ENCODE measurements at places on chromosomes 1 and 21. TPM values are rescaled to one million over a fixed set of nuclear protein-coding genes. Genes with fewer than 3 reads are reported as not detected.

Gene SERBP1
- 112 TPM for polyA plus RNA-seq

Gene GRIK3
- polyA plus RNA-seq = 0.60 TPM

Gene CLDN8
- 6.9 TPM for polyA plus RNA-seq

Gene AGT
- 3.5 TPM for polyA plus RNA-seq

Gene GCSAML
- polyA plus RNA-seq = 0.60 TPM

Gene SLC25A33
- 5.4 TPM for polyA plus RNA-seq

Gene EPB41
- 23.1 TPM for polyA plus RNA-seq

Gene HMGCS2
- 276 TPM for polyA plus RNA-seq

Gene NUDT4B
- 16.0 TPM for polyA plus RNA-seq

Gene FCER1A
- polyA plus RNA-seq = not detected

Gene ERG
- 1.8 TPM for polyA plus RNA-seq

Gene NUAK2
- polyA plus RNA-seq = 13.9 TPM

Gene TSPAN1
- polyA plus RNA-seq = 443 TPM

Gene MEAF6
- 51.6 TPM for polyA plus RNA-seq

Gene SERINC2
- polyA plus RNA-seq = 219 TPM

Gene CNR2
- polyA plus RNA-seq = not detected

Gene VCAM1
- polyA plus RNA-seq = 1.8 TPM

Gene B3GALT5
- 4.6 TPM for polyA plus RNA-seq

Gene GBP2
- 39.5 TPM for polyA plus RNA-seq

Gene CASQ2
- 1.8 TPM for polyA plus RNA-seq

Gene CELA3B
- polyA plus RNA-seq = 6.0 TPM

Gene TEDDM1
- not detected for polyA plus RNA-seq

Gene B3GALT6
- polyA plus RNA-seq = 1.8 TPM

Gene ANKRD34A
- 0.41 TPM for polyA plus RNA-seq

Gene ADAMTS1
- polyA plus RNA-seq = 4.6 TPM

Gene LCE1D
- not detected for polyA plus RNA-seq

Gene WNT4
- 0.60 TPM for polyA plus RNA-seq

Gene CACNA1S
- 0.01 TPM for polyA plus RNA-seq

Gene GPA33
- polyA plus RNA-seq = 90.7 TPM

Gene IL23R
- 0.60 TPM for polyA plus RNA-seq

Gene NOTCH2NLA
- 6.6 TPM for polyA plus RNA-seq

Gene TP73
- not detected for polyA plus RNA-seq

Gene CAMK1G
- polyA plus RNA-seq = not detected

Gene FCRL1
- polyA plus RNA-seq = 0.60 TPM

Gene TSACC
- polyA plus RNA-seq = not detected

Gene FNBP1L
- polyA plus RNA-seq = 30.7 TPM

Gene PAQR6
- 3.0 TPM for polyA plus RNA-seq

Gene SPRR1A
- polyA plus RNA-seq = not detected

Gene HTR6
- polyA plus RNA-seq = not detected

Gene NTRK1
- polyA plus RNA-seq = 0.60 TPM

Gene UMODL1
- 0.23 TPM for polyA plus RNA-seq

Gene RER1
- 52.2 TPM for polyA plus RNA-seq

Gene RNU1-3
- polyA plus RNA-seq = not detected

Gene TTC22
- polyA plus RNA-seq = 33.0 TPM

Gene ITGB3BP
- 17.3 TPM for polyA plus RNA-seq

Gene FYB2
- polyA plus RNA-seq = 2.3 TPM

Gene RGS13
- 1.2 TPM for polyA plus RNA-seq

Gene MRPL24
- 81.1 TPM for polyA plus RNA-seq

Gene CGN
- polyA plus RNA-seq = 115 TPM

Gene FGR
- 3.0 TPM for polyA plus RNA-seq

Gene RAB3B
- 1.5 TPM for polyA plus RNA-seq

Gene OR2T29
- polyA plus RNA-seq = not detected

Gene LCE3B
- not detected for polyA plus RNA-seq

Gene MOV10
- 34.2 TPM for polyA plus RNA-seq

Gene CD247
- polyA plus RNA-seq = 20.3 TPM

Gene FALEC
- polyA plus RNA-seq = 0.35 TPM

Gene BNIPL
- not detected for polyA plus RNA-seq

Data from sigmoid colon (tissue), 7 donors.